Stimulated activated naive B cell treated with anti-CD40 and anti-IgM and Interleukin-4, amounts not matched to agents 10 μg/mL and 1 μg/mL and 100 μg/mL, for 72 hours (primary cell): ENCODE measurements at places on chromosomes 12 and 14.

- H3K36me3 ChIP-seq: peaks cover 22% of the 10 kb centered on the region
- DNase-seq: no peak
- H3K27ac ChIP-seq: no peak overlapping the region
- H3K4me1 ChIP-seq: peaks cover 63% of the 10 kb centered on the region
- H3K4me3 ChIP-seq: no peak overlapping the region
Measured at GRCh38 chr12:6693832-6694355, 4.7 kb upstream of the ZNF384 start.

GRCh38 chr12:41234692-41235091 lies 46.6 kb downstream of the PDZRN4 start:
- no peak for DNase-seq
- H3K36me3 ChIP-seq: no peaks in the 10 kb centered on the region
- H3K27me3 ChIP-seq: no peaks in the 10 kb centered on the region
- no peak overlapping the region for H3K4me3 ChIP-seq
- no peaks in the 10 kb centered on the region for H3K4me1 ChIP-seq

GRCh38 chr12:65685514-65685913 lies 138.8 kb upstream of the HMGA2 start:
- no peak overlapping the region for H3K4me3 ChIP-seq
- H3K4me1 ChIP-seq: no peaks in the 10 kb centered on the region
- DNase-seq: no peak
- H3K27ac ChIP-seq: no peak overlapping the region
- H3K27me3 ChIP-seq: no peaks in the 10 kb centered on the region

DNA sequence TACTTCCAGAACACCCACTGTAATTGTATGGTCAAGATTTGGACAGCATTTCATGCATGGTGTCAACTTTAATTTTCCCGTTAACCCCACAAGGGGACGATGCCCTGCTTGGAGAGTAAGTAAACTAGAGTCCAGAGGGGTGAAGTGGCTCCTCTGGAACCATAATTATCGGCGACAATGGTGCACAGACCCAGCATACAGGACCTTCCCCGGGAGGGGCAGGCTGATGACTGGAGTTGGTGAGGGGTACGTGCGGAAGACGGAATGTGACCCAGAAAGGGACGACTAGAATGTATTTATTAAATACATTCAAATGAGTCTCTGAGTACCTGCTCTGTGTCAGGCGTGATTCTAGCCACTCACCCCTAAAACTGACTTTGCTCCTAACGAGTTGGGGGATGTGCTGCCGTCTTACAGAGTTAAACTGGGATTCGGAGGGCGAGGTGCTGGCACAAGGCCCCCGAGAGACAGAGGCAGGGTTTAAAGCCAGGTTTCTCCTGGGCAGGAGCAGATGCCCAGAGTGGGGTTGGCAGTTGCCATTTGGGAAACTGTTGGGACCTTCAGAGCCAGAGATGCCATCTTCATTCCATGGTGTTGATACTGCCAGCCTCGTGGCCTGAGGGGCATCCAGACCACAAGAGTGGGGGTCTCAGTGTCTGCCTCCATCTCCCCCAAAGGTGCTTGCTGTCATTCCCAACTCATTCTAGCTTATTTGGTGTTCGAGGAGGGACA lies 10.9 kb downstream of the RTL1 start:
- no peak for DNase-seq
- H3K4me1 ChIP-seq: no peaks in the 10 kb centered on the region
- H3K4me3 ChIP-seq: no peak overlapping the region
- H3K27me3 ChIP-seq: peaks cover 35% of the 10 kb centered on the region

- no peak overlapping the region for H3K27ac ChIP-seq
- no peaks in the 10 kb centered on the region for H3K27me3 ChIP-seq
- no peak for DNase-seq
- no peak overlapping the region for H3K4me3 ChIP-seq
Measured at GRCh38 chr14:57797160-57797559, 68.7 kb downstream of the SLC35F4 start.

DNA sequence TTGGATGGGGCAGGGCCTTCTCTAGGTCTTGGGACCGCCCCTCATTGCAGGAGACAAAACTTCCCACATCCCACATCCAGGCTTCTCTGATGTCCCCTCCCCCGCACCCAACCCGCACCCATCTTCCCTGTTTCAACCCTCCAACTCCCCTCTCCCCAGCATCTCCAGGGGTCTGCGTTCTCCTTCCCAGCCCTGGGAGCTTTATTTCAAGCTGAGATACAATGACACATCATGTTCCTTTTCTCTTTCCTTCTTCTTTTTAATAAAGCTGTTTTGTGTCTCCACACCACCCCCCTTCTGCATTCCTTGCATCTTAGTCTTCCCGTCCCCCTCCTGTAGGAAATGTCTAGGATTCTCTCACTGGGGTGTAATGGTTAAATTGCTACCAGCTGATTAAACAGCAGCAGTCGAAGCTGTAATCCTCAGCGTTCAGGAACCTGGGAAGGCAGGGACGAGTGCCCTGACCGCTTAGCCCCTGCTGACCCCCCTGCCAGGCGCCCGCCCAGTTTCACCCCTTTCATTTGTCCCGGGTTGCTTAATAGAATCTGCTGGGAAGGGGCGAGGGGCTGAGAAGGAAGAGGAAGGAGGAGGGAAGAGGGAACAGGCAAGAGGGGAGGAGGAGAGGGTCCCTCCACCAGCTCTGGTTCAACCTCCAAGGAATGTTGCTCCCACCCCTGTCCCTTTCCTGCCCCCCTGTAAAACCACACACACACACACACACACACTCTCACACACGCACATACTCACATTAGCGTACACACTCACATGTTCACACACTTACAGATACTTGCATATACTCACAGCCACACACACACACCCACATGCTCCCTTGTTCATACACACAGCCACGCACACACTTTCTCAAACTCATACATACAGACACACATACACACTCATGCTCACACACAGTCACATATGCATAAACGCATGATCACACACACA lies 104.5 kb upstream of the MED13L start:
- H3K4me3 ChIP-seq: no peak overlapping the region
- DNase-seq: no peak
- peaks cover 17% of the 10 kb centered on the region for H3K4me1 ChIP-seq
- no peaks in the 10 kb centered on the region for H3K36me3 ChIP-seq

DNA sequence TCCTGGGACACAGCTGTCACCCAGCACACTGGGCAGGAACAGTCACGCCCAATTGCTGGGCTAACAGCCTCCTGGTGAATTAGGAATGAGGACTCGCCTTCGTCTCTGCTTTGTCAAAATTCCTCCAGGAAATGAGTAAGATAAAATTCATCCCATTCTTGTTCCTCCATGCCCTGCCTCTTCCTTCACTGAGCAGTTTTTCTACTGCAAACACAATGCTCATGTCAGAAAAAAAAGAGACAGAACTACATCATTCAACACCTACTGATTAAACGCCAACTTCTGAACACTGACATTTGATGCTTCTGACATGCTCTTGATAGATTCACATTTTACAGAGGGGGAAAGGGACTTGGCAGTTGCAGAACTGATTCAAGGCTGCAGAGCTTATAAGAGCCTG lies 37.5 kb upstream of the DTX1 start:
- H3K27me3 ChIP-seq: peaks cover 22% of the 10 kb centered on the region
- no peaks in the 10 kb centered on the region for H3K36me3 ChIP-seq
- no peak for DNase-seq
- no peak overlapping the region for H3K27ac ChIP-seq
- peaks cover 5% of the 10 kb centered on the region for H3K4me1 ChIP-seq

DNA sequence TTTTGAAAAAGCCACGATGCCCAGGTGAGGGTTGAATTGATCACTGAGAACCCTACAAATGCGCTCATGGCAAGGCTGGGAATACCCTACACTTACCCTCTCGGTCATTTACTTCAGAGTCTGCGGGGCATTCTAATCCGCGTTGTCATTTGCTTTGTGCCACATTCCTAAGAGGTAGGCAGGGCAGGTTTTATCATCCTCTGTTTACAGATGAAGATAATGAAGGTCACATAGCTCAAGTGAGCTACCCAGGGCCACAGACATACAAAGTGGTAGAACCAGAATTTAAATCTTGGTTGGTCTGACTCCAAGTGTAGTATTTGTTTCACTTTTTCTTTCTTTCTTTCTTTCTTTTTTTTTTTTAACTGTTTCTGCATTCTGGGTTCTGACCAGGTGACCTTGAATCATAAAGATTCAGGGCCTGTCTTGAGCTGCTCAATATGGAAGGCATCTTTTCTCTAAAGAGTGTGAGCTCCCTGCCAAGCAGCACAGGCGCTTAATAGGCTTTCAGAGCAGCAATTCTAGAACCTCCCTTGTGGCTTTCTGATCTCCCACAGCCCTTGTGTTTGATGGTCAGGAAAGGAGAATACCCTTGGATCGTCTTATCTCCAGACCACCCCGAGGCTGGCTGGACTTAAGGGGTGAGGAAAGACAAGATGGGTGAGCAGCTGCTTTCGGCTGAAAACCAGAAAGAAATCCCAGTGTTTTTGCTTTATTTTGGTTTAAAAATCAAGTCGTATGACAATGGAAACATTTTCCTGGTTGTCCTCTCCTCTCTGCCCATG lies 662 bp upstream of the BATF start:
- H3K4me3 ChIP-seq: peak overlapping the region; percentile 100
- peaks cover 90% of the 10 kb centered on the region for H3K4me1 ChIP-seq
- peak overlapping the region; percentile 99 for H3K27ac ChIP-seq
- no peak for DNase-seq
- peaks cover 40% of the 10 kb centered on the region for H3K36me3 ChIP-seq
- H3K27me3 ChIP-seq: no peaks in the 10 kb centered on the region

- no peak overlapping the region for H3K27ac ChIP-seq
- no peaks in the 10 kb centered on the region for H3K4me1 ChIP-seq
- H3K4me3 ChIP-seq: no peak overlapping the region
- no peak for DNase-seq
- no peaks in the 10 kb centered on the region for H3K27me3 ChIP-seq
Measured at GRCh38 chr14:84086714-84087113, 1443.2 kb upstream of the FLRT2 start.

GRCh38 chr12:62133440-62133839 lies 126.8 kb upstream of the USP15 start:
- no peak for DNase-seq
- H3K27ac ChIP-seq: no peak overlapping the region
- H3K4me3 ChIP-seq: no peak overlapping the region
- H3K36me3 ChIP-seq: no peaks in the 10 kb centered on the region
- no peaks in the 10 kb centered on the region for H3K27me3 ChIP-seq

DNA sequence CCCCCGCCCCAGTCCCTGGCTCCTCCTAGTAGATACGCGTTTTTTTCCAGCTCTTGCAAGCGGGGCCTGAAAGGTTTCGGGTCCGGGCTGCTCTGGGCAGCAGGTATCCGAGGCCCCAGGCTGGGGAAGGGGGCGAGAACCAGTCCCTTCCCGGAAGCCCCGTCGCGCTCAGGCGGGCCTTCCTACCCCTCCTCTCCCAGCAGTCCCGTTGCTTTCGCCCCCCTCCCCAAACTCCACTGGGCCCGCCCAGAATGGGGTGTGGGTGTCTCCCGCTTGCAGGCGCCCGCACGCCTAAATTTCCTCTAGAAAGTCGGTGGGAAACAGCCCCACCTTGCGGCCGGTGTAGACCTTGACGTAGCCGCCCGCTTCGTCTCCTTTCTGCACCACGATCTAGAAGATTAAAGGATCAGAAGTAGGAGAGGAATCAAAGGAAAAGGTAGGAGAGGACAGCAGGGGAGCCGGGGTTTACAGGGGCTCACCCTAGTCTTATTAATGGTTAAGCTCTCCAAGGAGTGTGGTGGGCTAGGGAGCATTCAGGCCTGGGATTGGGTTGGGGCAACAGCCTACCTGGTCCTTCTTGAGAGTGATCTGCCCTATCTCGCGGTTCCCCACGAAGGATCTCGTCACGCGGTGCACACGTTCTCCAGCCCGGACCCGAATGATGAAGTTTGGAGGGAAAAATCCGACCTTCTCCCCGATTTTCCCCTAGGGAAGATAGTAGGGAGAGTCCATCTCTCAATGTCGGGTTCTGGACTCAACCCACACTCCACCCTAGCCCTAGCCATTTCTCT lies 7.3 kb downstream of the STAC3 start:
- H3K27me3 ChIP-seq: peaks cover 42% of the 10 kb centered on the region
- DNase-seq: peak; percentile 59
- peak overlapping the region; percentile 72 for H3K27ac ChIP-seq
- peak overlapping the region; percentile 75 for H3K4me3 ChIP-seq

- DNase-seq: no peak
- peaks cover 33% of the 10 kb centered on the region for H3K4me1 ChIP-seq
- H3K4me3 ChIP-seq: no peak overlapping the region
- peaks cover 20% of the 10 kb centered on the region for H3K36me3 ChIP-seq
- H3K27ac ChIP-seq: no peak overlapping the region
Measured at GRCh38 chr14:24133735-24134134, 2.3 kb upstream of the PSME1 start.

- H3K4me3 ChIP-seq: no peak overlapping the region
- H3K36me3 ChIP-seq: no peaks in the 10 kb centered on the region
- H3K4me1 ChIP-seq: no peaks in the 10 kb centered on the region
- peaks cover 9% of the 10 kb centered on the region for H3K27me3 ChIP-seq
- no peak overlapping the region for H3K27ac ChIP-seq
Measured at GRCh38 chr12:129973236-129973961, 69.6 kb upstream of the TMEM132D start.

DNA sequence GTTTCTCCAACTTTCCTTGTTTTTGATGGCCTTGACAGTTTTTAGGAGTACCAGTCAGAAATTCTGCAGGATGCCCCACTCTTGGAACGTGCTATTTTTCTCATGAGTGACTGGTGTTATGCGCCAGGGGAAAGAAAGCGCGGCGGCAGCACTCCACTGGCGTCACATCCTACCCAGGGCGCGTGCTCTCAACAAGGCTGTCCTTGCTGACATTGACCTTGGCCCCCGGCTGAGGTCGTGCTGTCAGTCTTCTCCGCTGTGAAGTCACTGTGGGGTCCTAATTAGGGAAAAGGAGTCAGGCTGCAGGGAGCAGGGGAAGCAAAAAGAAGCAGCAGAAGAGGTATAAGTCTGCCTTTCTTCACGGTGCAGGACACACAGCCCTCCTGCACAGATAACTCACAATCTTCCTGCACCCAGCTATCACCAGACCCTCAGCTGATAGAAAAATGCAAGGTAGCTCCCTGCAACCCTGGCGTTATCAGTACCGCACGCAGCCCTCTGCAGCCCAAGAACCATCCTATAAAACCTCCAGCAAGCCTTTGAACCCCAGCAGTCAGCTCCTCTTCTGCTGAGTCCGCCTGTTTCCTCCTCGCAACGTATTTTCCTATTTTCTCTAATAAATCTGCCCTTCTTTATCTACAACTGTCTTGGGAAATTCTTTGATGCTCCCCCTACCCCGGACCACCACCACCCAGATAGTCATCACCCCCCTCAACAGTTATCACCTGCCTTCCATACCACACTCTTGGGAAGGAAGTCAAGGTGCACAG lies 48.0 kb upstream of the C14orf180 start:
- H3K27ac ChIP-seq: no peak overlapping the region
- no peak for DNase-seq
- peaks cover 2% of the 10 kb centered on the region for H3K36me3 ChIP-seq
- H3K27me3 ChIP-seq: peaks cover 7% of the 10 kb centered on the region
- no peak overlapping the region for H3K4me3 ChIP-seq
- no peaks in the 10 kb centered on the region for H3K4me1 ChIP-seq

DNA sequence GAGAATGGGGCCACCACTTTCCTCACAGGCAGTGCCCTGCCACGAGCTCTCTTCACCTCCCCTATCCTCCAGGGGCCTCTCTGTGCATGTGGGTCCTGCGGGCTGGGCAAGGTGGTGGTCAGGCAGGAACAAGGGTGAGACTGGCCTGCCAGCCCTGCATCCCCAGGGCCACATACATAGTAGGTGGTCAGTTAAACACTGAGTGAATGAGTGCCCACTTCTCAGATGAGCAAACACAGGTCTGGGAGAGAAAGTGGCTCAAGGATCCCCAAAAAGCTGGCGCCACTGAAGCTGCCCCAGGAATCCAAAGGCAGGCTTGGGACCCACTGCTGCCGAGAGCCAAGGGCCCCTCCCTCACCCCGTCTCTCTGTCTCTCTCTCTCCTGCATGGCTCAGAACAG lies 51.1 kb downstream of the CCNK start:
- no peaks in the 10 kb centered on the region for H3K36me3 ChIP-seq
- no peaks in the 10 kb centered on the region for H3K4me1 ChIP-seq
- no peak for DNase-seq
- H3K4me3 ChIP-seq: no peak overlapping the region
- no peak overlapping the region for H3K27ac ChIP-seq
- no peaks in the 10 kb centered on the region for H3K27me3 ChIP-seq
